H1 (cell line): ENCODE measurements at places on chromosomes 4 and X. TPM values are rescaled to one million over a fixed set of nuclear protein-coding genes. Genes with fewer than 3 reads are reported as not detected.

DNA sequence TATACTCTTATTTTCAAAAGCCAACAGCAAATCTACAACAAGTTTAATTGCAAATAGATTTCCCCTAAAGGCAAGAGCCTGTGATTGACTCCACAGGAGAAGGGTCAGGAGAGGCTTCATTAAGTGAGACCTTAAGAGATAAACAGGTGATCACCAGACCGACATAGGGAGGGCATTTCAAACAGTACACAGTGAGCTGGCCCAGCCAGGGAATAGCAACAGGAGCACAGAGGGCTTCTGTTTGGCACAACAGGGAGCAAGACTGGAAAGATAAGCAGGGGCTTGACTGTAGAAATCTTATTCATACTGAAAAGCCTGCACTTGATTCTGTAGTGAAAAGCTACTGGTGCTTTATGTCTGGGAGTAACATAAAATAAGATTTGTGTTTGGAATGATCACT, 3.9 kb downstream of the RUFY3 start:
- no peak overlapping the region for H3K27ac ChIP-seq
- H3K36me3 ChIP-seq, result no peaks in the 10 kb centered on the region
- no peak for DNase-seq
- no peaks in the 10 kb centered on the region for H3K27me3 ChIP-seq
- H3K4me1 ChIP-seq, result no peaks in the 10 kb centered on the region; the same call in 1 of the 2 replicates

The FAT1 gene
- 137 and 144 TPM in 2 replicates for total RNA-seq

The XAGE2 gene
- total RNA-seq, result not detected in 2 replicates

The DOK7 gene
- total RNA-seq, result not detected in 2 replicates
